EL (cell line): ENCODE measurements at places on chromosomes 2 and 18.

DNA sequence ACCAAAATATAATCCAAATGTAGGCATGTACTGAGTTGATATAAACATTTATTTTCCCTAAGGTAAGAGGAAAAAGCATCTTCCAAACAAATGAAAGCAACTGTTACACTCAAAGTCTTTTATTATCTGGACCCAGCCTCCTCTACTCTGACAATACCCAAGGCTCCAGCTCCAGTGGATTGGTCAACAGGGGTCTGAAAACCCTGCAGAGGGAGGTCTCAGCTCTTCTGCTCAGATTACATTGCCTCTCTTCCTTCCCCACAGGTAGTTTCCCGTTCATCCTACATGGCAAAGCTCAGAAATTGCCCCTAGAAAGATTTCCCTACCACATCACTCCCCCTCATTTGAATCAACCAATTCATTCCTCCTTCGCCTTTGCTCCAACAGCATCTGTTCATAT lies 457.0 kb downstream of the METTL4 start:
- DNase-seq = no peak

GRCh38 chr2:158192515-158193443 lies 91.1 kb downstream of the UPP2 start:
- DNase-seq = no peak

DNA sequence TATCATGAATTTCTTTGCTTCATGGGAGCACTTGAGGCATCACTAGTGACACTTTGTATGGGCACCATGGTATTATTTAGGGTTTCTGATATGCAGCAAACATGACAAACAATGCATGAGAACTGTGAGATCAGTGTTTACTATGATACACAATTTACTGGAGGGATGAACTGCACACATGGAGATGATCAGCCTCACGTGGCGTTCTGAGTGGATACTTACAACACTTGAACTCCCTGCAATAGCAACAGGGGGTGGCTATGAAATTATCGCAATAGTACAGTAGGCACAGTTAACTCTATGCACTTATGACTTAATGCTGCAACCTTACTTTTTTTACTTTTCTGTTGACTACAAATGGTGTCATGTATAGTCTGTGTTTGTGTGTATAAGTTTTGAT lies 18.5 kb upstream of the UGT1A8 start:
- DNase-seq = no peak

GRCh38 chr2:71216501-71216900 lies 10.4 kb downstream of the PAIP2B start:
- DNase-seq = no peak

- no peak for DNase-seq
Observed at GRCh38 chr2:69781321-69782248, 39.7 kb downstream of the ANXA4 start.

- peak; percentile 68 for DNase-seq
Observed at GRCh38 chr2:46770622-46771021, 145.0 kb downstream of the MCFD2 start.

DNA sequence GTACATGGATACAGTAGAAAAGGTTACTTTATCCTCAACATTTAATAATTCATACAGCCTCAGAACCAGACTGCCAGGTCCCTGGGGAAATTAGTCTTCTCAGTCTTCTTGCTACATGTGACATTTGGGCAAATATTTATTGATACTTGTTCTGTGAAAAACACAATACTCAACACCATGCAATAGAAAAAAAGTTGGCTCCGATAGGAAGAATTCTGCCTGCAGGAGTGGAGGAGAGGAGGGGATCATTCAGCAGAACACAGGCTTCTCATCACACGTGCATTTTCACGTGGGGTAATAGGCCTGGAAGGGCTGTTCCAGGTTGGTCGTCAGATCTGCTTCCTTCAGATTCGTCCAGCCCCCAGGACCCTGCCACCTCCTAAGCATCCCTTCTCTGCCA lies 58.4 kb upstream of the ACKR3 start:
- no peak for DNase-seq

- no peak for DNase-seq
Observed at GRCh38 chr2:228699400-228699799, 517.9 kb upstream of the SPHKAP start.

GRCh38 chr2:223314811-223315210 lies 262.8 kb downstream of the KCNE4 start:
- DNase-seq = peak; percentile 35

GRCh38 chr2:117065912-117066311 lies 748.6 kb upstream of the DDX18 start:
- DNase-seq = no peak

- no peak for DNase-seq
Observed at GRCh38 chr18:76167410-76167809, 327.6 kb downstream of the ZNF516 start.

DNA sequence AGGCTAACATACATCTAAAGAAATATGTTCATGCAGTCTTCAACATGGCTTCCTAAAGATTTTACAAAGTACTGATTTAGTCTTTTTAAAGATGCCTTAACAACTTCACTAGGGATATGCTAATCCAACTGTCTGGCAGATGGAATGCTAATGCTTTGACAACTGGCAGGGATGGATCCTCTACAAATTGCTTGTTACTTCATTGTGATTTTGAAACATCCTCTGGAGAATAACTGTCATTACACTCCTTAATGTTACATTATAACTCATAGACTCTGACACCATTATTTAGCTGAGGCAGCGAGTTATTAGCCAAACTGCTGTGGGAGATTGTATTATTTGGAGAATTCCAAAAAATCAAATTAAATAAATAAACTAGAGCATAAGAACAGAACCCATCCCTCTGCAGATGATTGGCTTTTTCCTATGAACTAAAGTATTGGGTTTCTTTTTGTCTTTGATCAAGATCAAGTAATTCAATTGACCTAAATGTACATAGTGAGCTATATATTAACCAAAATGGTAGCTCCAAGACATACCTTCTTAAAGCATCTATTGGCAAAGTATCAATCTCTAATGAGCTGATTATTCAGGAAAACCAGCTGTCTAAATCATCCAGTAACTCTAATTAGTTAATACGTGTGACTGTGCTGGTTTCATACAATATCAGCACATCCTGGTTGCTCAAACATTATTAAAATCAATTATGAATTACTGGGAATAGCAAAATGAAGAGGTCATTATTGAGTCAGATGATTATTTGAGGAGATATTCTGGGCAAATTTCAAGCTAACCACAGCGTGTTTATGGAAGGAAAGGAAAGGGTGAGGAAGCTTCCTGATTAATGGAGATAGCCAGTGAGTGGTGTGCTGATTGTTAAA lies 321.3 kb upstream of the TFPI start:
- no peak for DNase-seq

GRCh38 chr2:66478731-66479316 lies 43.9 kb downstream of the MEIS1 start:
- no peak for DNase-seq

DNA sequence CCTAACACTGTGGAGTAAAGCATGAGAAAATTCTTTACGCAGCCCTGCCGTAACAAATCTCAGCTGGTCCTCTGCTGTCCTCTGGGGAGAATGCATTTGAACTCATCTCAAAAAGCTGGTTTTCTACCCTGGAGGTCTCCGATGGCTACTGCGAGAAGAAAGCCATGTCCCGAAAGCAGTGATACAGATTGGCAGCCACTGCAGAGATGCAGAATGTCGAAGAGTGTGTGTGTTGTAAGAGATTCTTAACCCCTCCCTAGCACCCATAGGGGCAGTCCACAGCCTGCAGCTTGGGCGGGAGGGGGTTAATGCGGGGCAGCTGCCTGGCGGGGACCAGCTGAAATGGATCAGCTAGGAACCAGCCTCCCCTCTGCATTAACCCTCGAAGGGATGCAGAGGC lies 235.9 kb downstream of the ZNF516 start:
- no peak for DNase-seq
